ENCODE measurements at places on chromosomes 5 and 9.

GRCh38 chr9:87337335-87338087 lies 160.2 kb upstream of the DAPK1 start:
- no peak for DNase-seq

DNA sequence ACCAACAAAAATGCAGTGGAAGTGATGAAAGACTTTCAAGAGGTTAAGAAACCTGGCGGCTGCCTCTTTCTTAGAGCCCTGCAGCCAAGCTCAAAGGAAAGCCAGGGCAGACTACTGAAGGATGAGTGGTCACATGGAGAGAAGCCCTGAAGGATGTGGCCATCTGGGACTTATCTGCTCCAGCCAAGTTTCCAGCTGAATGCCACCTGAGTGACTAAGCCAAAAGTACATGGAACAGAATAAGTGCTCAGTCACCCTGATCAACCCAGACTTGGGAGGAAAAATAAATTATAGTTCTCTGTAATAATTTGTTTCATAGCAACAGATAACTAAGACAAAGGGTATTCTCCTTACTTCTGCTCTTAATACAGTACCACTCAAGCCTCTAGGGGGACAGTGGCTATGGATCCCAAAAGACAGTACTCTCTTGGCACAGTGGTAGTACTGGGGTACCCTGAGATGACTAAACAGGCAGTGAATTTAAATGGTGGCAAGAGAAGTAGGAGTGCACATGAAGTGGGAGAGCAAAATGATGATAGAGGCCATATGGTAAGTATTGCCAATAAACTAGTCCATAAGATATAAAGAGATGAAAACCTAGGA lies 182.3 kb downstream of the ELAVL2 start:
- DNase-seq: no peak

DNA sequence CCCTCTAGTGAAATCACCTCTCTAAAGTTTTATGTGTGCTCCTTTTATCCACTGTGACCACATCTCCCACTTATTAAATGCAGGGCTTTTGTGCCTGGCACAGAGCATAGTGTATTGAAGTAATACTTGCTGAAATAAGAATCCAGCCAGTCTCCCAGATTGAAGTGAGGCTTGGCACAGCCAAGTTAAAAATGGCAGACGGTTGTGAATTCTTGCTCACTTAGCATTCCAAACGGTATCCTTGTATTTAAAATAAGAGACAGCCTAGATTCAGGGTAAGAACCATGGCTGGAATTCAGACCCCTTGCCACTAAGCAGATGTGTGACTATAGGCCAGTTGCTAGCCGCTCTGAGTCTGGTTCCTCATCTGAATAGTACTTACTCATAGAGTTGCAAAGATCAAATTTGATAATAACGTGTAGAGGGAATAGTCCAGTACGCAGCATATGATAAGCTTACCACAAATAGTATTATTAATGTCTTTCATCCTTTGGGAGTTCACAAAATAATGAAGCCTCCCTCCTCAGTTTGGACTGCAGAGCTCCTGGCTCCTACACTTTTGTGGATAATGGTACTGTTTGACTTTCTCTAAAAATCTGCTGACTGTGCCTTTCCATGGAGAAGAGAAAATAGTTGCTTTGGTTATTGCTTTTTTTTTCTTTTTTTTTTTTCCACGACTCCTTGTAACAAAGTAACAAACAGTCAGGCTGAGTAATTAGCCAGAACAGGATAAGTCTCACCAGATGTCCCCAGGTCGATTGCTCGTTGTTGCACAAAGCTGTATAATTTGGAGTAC lies 51.5 kb downstream of the FGF1 start:
- no peak for DNase-seq

DNA sequence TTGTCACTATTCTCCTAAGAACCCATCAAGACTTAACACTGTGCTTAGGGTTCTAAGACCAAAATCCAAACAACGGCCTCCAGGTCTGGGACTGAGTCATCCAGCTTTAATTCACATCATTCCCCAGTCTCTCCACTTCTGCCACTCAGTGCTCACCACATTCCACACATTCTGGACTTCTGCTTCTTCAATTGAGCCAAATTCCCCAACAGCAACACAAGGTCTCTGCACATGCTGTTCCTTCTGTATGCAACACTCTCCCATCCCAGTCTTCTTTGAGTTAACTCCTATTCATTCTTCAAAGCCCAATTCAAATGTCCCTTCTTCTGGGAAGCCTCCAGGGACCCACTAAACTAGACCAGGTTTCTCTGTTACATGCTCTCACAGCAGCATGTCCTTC lies 97.8 kb downstream of the GPR21 start:
- no peak for DNase-seq

- DNase-seq: no peak
These were observed 161.5 kb downstream of the EBF1 start for GRCh38 chr5:158938200-158938599.

- no peak for DNase-seq
These were observed 49.9 kb upstream of the C5orf46 start for GRCh38 chr5:147956064-147956841.

- DNase-seq: no peak
These were observed 11.5 kb upstream of the ALDH1B1 start for GRCh38 chr9:38380872-38381534.

DNA sequence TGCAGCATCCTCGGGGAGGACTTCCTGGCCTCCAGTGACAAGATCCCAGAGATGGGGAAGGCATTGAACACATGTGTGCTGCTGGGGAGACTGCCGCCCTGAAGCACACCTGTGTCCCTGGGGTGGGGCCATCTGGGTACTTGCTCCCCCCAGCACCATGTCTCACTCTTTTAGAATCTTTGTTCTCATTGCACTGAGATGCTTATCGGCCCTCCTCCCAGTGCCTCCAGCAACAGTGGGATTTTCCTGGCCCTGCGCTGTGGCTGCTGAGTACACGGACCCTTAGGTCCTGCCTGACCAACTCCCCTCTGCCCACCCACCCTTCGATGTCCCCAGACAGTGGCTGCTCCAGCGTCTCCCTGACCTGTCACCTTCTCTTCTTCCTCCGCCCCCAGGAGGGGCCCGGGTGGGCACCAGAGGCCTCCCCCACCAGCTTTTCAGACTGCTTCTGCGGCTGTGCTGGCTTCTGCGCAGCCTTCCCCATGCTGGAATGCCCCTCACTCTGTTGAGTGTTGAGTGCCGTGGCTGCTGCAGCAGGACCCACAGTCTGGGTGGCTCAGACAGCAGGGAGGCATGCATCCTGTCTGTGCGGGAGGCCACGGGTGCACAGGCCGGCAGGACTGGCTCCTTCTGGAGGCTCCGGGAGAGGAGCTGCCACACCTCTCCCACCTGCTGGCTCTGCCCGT lies 145.9 kb upstream of the IRX2 start:
- no peak for DNase-seq

Measured in CD4-positive, alpha-beta T cell treated with Interleukin-2 at 100 ng/mL for 4 hours (primary cell).